ENCODE measurements at places on chromosomes 3 and 15. TPM values are rescaled to one million over a fixed set of nuclear protein-coding genes. Genes with fewer than 3 reads are reported as not detected.

DNA sequence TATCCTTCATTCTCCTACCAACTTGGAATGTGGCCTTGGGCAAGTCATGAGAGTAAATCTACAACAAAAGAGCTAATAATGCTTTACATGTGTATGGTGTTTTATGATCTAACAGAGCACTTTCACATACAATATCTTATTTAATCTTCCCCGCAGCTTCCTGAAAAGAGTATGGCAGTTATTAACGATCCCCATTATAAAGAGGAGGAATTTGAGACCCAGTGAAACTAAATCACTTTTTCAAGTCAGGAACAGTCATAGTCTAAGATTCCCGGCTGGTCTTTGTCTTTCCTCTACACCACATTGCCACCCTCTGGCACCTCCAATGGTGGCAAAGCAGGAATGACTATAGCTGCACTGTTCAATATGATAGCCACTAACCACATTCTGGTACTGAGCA is 69.7 kb upstream of the CMSS1 start:
- H3K27me3 ChIP-seq: no peaks in the 10 kb centered on the region
- no peak overlapping the region for H3K4me3 ChIP-seq
- H3K4me1 ChIP-seq: no peaks in the 10 kb centered on the region
- H3K27ac ChIP-seq: no peak overlapping the region

DNA sequence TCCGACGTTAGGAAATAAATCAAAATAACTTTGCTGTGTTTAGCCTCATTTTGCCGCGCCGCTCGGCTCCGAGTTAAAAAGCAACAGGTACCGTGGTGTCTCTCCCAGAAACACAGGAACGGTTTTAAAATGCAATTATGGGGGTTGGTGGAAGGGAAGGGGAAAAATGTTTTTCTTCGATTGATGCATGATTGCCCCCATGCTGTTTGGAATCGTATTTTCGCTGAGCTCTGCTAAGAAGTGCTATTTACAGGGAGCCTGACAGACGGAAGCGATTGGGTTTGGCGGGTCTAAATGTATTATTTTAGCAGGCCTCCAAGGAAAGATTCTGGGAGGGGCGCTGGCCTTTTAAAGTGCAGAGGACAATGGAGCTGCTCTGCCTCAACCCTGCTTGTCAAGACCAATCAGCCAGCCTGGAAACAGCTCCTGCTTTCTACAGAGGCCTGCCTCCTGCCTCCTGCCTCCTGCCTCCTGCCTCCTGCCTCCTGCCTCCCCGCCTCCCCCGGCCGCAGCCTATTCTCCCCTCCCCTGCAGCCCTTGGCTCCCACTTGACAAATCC is 156.7 kb upstream of the TLE3 start:
- no peaks in the 10 kb centered on the region for H3K36me3 ChIP-seq
- no peak overlapping the region for H3K27ac ChIP-seq
- no peak for DNase-seq
- H3K4me1 ChIP-seq: peaks cover 7% of the 10 kb centered on the region
- no peak overlapping the region for H3K4me3 ChIP-seq

- H3K4me3 ChIP-seq: peak overlapping the region; percentile 93
- H3K36me3 ChIP-seq: no peaks in the 10 kb centered on the region
- H3K27me3 ChIP-seq: no peaks in the 10 kb centered on the region
- peaks cover 29% of the 10 kb centered on the region for H3K4me1 ChIP-seq
- H3K27ac ChIP-seq: peak overlapping the region; percentile 96
Measured at GRCh38 chr15:43792761-43793476, 799 bp downstream of the SERF2 start.

DNA sequence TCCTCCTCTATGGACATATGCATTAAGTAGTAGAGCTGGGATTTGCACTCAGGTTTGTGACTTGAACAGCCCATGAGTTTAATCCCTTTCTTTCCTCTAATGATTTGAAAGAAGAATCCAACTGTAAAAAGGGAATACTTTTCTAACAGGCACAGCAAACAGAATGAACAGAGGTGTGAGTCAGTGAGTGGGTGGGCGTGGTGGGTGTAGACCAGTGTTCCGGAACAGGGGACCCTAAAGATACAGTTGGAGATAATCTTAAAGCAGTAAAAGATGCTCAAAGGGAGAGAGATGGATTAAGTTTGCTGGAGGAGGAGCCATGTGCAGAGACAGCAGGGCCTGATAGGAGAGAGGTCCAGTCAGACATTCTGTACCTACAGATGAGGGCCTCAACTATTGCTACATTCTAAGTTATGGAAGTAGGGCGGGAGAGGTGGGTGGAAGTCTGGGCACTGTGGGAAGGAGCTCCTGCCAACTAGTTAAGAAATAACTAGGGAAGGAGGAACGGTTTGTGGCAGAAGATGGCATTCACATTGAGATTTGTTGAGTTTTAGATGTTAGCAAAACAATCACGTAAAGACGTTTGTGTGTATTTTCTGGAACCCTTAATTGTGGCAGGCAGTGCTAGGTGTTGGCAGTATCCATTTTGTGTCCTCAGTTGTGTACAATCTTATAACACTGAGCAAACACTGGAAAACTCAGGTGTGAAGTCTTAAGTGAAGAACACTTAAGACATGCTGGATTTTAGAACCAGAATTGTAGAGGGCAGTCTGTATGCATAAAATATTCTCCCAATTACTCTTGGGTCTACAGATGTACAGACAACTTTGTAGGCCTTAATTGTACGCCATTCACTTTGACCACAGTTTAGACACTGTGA is 511.0 kb downstream of the GRM7 start:
- H3K4me3 ChIP-seq: no peak overlapping the region
- H3K27ac ChIP-seq: no peak overlapping the region
- no peaks in the 10 kb centered on the region for H3K27me3 ChIP-seq
- no peak for DNase-seq

GRCh38 chr3:5309171-5309570 is 121.7 kb downstream of the EDEM1 start:
- H3K36me3 ChIP-seq: no peaks in the 10 kb centered on the region
- H3K27me3 ChIP-seq: no peaks in the 10 kb centered on the region
- no peak for DNase-seq
- H3K4me1 ChIP-seq: no peaks in the 10 kb centered on the region
- H3K27ac ChIP-seq: no peak overlapping the region
- H3K4me3 ChIP-seq: no peak overlapping the region

The NANOGP8 gene
- not detected for total RNA-seq

The SENP2 gene
- total RNA-seq: 34.8 TPM

The MYEF2 gene
- total RNA-seq: 16.2 TPM

The GHSR gene
- not detected for total RNA-seq

Measured in hepatocyte (in vitro differentiated cells).